ENCODE measurements at places on chromosomes 12 and 14.

DNA sequence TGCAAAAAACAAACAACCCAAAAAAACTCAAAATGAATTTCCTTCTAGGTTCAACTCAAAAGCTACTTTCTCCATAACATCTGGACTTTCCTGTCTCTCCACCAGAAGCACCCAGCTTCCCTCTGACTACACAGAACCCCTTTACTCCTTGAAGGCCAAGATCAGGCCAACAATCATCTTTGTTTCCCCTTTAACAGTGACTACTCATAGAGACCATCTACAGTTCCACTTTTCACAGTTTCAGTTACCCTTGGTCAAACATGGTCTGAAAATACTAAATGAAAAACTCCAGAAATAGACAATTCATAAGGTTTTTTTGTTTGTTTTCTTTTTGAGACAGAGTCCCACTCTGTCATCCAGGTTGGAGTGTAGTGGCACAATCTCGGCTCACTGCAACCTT is 11.8 kb downstream of the GCH1 start:
- DNase-seq: no peak

DNA sequence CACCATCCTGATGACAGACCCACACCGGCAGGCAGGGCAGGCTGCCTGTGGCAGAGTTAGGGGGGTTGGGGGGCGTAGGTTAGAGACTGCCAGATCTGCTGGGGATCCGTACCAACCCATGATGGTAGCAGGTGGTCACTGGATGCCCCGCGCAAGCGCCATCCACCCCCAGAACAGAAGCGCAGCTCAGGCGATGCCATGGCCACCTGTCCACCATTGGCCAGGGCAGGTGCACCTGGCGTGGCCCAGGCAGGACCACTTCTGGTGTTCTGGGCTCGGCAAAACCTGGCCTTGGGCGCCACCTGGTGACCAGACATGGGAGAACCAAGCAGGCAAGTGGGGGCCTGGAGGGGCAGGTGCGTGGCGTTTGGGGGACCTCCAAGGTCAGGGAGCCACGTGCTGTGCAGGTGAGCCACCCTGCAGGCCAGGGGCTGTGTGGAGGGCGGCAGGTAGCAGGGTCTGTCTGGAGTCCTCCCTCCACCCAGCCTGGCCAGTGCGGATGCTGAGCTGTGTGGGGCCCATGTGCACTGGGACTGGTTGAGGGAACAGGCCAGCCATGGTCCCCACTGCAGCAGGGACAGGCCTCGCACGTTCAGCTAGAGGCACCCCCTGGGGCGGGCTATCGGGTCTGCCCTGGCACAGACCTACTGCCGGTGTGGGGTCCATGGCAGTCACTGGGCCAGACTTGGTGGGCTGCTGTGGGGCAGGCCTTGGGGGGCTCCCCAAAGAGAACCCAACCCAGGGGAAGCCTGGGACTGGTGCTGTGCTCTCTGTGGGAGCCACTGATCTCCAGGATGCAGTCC is 15.6 kb downstream of the BAG5 start:
- peak; percentile 77 for DNase-seq

GRCh38 chr12:59444932-59445331 is 150.9 kb upstream of the SLC16A7 start:
- DNase-seq: peak; percentile 10

GRCh38 chr12:29148596-29148910 is 525 bp upstream of the FAR2 start:
- DNase-seq: no peak

DNA sequence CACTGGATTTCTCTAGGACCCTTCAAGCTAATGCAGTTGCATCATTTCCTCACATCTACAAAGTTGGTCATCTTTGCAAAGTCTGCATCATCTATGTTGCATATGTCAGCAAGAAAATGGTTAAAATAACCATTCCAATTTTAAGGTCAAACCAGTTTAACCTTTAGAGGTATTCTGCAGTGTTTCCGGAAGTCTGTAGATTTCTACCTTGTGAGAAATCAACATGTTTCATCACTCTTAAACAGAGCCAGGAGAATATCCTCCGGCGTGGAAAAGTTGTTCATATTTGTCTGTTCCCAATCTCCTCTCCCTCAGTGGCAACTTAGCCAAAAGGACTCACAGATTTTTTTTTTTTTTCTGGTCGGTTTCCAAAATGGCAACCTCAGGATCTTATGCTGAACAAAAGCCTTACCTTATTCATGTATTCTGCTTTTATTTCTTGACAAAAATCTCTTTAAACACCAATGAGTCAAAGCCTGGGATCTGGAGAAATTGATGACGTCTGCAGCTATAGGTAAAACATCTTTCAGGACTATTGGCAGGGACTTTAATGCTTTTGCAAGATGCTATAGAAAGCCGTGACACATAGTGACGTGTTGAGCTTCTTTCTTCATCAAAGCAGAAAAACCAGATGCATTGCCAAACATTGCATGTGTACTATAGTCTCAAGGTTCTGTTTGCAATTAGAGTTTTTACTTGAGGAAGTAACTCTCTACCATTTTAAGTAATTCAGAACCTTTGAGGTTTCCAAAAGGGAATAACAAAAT is 16.0 kb upstream of the CDK17 start:
- DNase-seq: no peak

Data from CD4-positive, alpha-beta T cell treated with Interleukin-2 at 100 ng/mL for 4 hours (primary cell).